ENCODE measurements at places on chromosomes 3 and 15.

- peak; percentile 61 for DNase-seq
Observed at GRCh38 chr15:77002954-77003912, 8.3 kb downstream of the PSTPIP1 start.

DNA sequence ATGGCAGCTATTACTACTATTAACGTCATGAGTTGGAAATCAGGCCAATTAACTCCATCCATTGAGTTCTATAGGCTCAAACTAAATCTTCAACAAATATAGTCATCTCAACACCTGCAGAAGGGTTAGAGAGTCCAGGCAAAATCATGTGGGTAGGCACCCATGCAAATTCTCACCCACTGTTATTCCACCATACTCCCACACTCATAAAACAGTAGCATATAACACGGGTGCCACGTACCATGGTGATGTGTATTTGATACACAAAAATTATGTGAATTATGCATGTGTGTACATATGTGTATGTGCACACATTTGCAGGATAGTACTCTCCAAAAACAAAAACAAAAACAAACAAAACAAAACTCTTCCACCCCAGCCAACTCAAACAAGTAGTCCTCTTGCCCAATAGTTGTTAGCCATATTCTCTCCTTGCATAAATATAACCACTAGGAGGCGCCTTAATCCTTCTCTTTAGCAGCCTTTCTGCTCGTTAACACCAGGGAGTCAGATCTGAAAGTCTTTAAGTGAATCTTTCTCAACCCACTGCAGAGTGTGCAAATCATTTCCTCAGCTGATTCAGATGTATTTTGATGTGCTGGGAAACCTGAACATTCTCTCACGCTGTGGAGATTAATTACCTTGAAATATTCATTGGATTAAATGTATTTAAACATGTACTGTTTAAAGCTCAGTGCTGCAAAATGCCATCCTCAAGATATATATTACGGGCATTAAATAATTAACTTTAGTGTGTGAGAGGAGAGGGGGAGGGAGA is 38.0 kb upstream of the COPB2 start:
- no peak for DNase-seq

DNA sequence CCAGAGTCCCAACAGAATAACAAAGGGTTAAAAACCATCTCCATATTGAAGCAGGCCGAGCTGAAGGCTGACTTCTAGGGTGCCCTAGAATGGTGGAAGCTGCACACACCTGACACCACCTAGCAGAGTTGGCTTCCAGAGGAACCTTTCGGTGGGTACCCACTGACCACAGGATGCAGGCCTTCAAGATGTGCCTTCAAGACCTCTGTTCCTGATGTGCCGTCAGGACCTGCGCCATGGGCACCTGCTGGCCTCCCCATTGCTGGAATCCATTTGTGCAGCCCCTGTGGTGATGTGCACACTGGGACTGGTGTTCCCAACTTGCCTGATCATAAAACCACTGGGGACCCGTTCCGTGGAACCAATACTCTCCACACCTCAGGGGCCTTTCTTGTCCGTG is 35.7 kb upstream of the RPL32 start:
- DNase-seq = no peak

- DNase-seq = no peak
Observed at GRCh38 chr3:129586746-129587430, 19.6 kb downstream of the PLXND1 start.

DNA sequence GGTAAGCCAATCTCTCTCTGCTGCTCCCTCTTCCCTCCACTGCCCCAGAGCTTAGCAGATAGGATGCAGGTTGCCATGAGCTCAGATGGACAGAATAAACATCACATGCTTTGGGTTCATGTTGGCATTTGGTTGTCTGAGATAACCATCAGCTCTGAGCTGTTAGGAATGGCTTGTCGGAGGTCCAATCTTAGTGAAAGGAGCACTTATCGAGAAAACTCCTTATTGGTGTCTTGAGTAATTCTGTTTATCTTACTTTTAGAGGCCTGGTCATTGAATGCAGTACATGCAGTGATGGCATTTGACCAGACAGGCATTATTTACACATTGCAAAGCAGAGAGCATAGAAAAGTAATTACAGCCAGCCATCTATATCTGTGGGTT is 99.7 kb downstream of the CEMIP start:
- no peak for DNase-seq

DNA sequence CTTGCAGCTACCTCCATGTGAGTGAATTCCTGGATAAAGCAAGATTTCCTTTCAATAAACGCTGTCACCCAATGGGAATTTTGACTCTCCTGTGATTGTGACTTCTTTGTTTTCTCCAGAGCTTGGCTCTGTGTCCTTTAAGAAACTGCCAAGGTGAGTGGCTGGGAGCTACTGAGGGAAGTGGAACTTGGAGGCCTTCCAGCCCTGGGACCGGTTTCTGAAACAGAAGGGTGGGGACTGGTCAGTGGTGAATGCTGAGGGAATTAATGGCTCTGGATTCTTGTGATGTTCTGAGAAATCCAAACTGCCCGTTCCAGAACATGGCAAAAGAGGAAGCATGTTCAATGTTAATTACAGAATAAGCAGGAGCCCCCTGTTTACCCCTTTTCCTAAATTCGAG is 41.1 kb upstream of the MYZAP start:
- no peak for DNase-seq

DNA sequence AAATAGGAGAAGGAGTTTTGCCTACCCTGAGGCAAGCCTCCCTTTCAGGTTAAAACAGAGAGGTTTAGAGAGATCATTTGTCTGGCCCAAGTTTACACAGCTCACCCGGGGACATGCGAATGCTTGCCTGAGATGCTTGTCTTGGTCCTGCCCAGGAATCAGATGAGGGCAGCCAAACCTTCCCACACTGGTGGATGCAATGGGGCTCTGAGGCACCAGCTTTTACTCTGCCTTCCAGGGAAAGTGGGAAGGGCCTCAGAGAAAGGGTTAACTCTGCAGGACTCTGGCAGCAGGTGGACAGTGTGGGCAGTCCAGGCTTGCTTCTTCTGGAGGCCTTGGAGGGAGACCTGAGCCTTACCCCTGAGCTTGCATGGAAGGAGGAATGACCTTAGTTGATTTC is 90.0 kb downstream of the LRRK1 start:
- no peak for DNase-seq

DNA sequence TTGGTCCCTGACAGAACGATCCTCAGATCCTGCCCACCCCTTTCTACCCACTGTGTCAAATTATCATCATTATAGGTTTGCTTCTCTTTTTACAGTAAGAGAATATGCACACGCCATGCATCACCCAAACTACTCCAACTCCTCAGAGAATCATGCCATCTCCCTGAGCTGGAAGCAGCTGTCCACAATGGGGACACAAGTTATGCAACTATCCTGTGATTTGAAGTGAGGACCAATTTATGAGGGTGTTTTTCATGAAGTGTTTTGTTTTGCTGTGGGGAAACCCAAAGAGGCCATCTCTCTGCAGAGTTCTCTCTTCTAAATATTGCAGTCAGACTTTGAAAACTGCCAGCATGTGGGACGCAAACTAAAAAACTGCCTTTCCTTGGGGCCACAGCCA is 35.8 kb upstream of the TNFSF10 start:
- DNase-seq = no peak

DNA sequence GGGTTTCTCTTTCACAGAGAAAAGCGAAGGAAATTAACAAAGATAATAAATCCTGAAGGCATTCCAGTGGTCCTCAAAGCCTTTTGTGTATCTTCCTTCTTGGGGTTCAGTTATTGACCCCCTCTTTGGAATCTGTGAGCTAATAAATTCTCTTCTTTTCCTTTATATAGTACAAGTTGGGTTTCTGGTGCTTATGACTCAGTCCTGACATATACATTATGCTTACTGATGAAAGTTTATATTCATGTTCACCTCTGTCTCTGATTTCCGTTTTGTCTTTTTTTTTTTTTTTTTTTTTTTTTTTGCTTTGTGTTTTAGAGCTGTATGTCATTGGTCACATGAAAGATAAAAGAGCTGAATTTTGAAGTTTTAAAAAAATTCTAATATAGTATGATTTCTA is 230.7 kb upstream of the RBMS3 start:
- no peak for DNase-seq

- no peak for DNase-seq
Observed at GRCh38 chr3:103127737-103128136, 692.9 kb downstream of the ZPLD1 start.

DNA sequence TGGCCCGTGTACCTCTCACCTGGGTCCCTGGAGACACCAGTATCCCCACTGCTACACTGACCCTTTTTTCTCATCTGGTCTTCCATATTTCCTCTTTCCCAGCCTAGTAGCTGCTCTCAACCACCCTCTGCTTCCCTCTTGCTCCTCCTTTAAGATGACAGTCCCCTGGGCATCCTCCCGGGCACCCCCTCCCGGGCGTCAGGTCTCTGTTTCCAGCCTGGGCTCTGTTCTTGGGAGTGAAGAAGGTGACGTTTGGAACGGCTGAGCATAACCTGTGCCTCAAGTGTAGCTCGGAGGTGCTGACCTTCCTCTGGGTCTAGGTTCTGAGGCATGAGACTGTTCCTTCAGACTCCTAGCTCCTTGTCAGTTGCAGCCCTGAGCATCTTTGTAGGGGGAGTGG is 101.2 kb downstream of the VGLL4 start:
- DNase-seq = no peak

All from activated T-helper 9 cell treated with anti-CD3 and anti-CD28 coated beads, Interleukin-2, amount 50 U/mL, for 16 hours (primary cell).